C1 segment of cervical spinal cord (tissue), 14 donors: ENCODE measurements at places on chromosomes 4 and X.

DNA sequence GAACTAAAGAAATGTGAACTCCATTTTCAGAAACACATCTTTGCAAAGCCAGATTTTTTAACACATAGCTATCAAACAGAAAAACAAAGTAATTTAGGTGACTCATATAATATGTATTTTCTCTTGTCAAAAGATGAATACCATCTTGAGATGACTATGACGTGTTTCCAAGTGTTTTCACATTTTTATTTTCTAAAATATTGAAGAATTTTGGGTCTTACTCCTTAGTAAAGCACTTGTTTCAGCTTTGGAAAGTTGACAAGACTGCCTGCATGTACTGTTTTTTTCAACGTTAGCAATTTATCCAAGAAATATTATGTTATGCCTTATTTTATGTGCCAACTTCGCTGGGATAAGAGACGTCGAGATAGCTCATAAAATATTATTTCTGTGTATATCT, 733.9 kb upstream of the EPHA5 start:
- no peak for DNase-seq

DNA sequence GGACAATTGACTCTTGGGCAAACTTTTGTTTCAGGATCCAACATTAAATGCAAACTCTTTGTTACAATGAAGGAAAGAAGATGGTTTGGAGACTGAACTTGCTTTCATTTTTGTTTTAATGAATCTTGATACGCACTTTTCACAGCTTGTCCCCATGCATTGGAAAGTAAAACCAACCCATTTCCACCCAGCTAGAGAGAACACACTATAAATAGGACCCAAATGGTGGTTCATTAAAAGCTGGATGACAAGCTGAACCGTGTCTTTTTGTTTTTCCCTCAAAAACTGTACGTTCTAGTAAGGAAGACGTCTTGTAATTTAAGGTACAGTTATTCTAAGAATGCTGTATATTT, 95.3 kb upstream of the EGFL6 start:
- no peak for DNase-seq

DNA sequence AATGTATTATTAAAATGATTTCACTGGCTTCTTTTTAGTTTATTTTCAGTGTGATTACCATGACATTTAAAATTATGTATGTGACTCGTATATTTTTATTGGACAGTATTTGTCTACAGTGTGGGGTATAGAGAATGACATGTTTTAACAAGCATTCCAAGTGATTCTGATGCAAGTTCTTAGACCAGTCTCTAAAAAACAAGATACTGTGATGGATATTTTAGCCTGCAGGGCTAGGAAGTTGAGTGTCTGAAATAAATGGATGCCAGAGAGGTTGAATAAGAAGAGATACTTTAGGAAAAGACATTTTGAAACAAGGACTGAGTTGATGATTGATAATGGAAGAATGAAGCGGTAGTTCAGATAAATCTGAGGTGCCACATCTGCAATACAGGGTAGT, 3.5 kb upstream of the MAD2L1 start:
- DNase-seq: no peak

- no peak for DNase-seq
These were observed 73.2 kb upstream of the BCOR start for GRCh38 chrX:40170830-40171512.

- DNase-seq: no peak
These were observed 412.5 kb downstream of the ADAM29 start for GRCh38 chr4:175330652-175331051.

DNA sequence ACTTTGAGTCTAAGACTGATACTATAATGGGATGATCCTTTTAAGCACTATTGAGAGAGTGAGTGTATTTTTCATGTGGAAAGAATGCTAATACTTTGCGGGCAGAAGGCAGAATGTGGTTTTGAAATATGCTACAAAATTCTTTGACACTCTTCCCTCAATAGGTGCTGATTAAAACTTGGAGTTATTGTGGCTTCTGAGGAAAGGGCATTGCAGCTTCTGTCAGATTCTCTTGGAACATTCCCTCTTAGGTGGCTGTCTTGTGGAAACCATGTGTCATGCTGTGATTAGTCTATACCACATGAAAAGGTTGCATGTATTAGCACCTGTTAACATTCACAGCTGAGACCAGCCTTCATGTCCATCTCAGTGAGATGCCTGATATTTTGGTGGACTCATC, 547.0 kb downstream of the STIM2 start:
- no peak for DNase-seq

DNA sequence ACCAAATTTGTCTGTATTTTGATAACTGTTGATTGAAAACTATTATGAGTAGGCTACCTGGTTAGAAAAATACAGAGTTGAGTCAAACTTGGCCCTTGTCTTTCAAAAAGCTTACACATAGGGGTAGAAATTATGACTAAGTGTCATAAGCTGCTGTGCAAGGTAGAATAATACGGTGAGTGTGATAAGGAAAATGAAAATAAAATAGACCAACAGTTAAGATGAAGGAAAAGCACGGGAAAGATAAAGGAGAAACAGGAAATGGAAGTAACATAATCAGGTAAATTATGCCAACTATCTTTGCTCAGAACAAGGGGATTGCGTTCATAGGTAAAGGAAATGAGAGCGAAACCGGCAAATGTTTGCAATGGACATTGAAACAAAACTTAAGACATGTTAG, 302.5 kb downstream of the PCDH7 start:
- no peak for DNase-seq

GRCh38 chrX:41580423-41581064, 108.2 kb upstream of the GPR34 start:
- no peak for DNase-seq

DNA sequence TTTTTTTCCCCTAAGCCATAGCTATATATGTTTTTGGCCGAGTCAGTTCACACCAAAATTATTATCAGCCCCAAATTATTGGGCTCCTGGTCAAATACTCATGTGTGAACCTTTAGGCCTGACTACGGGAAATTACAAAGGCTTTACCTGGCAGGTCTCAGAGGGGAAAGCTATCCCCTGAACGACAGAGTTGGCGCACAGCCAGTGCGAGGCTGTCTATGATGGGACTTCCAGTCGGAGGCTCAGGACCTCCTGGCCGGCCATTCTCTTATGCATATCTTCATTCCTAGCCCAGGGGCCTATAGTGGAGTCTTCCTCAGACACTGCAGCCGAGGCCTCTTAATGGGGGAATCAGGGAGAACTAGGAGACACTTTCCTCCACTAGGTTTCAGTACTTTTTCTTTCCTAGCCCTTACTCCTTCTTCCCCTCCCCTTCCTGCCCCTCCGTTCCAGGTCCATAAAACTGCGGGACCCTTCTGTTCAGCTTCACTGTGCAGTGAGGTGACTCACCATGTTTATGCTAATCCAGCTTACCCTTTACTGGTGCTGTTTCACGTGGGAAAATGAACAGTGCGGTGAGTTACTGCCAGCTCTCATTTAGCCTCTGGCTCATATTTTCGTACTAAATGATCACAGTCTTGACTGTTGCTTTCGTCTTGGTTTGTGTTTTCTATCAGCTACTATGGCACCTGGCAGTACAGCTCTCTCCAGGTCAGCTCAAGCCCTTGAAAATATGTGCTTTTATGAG, 533.9 kb downstream of the FSTL5 start:
- DNase-seq: no peak

- DNase-seq: no peak
These were observed 1296.1 kb upstream of the PCDH7 start for GRCh38 chr4:29423836-29424721.

DNA sequence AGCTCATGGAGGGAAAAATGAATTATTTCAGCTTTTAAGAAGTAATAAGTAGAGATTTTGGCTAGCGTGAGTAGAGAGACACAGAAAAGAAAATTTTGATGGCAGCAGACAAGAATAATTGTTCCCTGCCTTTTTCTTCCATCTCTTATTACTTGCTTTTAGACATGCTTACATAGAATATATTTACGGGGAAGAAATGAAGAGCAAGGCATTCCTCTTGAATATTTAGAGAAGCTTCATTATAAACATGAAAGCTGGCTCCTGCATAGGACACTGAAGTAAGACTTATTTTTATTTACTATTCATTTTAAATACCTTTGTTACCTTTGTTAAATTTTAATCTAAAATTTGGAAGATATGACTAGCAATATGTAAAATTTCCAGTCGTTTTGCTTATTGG, 32.2 kb downstream of the DCK start:
- DNase-seq: no peak

- no peak for DNase-seq
These were observed 8.2 kb downstream of the SH3KBP1 start for GRCh38 chrX:19879181-19879580.

DNA sequence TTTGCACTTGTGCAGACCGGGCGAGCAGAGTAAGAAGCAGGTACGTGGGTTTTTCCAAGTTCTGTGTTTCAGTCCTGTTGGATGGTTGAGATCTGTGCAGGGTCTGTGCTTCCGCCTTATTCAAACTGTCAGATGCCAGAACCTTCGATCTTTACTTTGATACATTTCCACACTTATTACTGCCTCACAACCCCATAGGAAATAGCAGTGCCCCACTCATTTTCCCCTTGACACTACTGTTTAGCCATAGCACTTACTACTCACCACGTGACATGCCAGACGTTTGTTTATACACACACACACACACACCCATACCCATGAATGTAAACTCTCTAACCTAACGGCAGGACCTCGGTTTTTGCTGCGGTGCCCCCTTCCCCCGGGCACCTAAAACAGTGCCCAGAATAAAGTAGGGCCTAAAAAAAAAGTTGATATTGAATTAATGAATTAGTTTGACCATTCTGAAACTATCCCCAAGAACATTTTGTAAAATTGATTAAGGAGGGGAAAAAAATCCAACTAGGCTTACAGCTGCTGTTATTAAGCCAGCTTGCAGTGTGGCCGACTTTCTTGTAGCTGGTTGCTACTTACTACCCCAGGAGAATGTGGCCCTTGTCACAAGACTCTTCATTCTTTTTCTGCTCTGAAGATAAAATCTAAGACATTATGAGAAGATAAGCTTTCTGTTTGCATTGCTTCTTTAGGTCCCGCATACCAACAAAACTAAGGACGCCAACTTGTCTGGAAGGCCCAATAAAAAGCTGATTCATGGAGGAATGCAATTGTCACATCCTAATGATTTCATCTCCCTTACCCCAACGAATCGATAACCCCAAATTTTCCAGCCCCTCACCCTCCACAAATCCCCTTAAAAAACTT, 704 bp upstream of the SEPSECS start:
- no peak for DNase-seq

DNA sequence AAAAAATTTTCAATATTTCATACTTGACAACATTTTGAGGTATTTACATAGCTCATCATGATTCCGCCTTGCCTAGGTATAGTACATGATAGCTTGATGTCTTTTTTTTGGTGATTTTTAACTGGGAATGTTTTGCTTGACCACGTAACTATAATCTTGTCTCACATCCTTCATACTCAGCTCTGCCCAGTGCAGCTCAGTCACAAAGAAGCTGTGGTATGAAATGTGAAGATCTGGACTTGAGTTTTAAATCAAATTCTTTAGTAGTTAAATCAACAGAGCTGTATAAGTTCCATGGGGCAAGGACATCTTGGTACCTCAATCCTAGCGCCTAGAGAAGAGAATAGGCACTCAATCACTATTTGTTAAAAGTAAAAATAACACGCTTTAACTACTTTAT, 276.3 kb upstream of the DKK2 start:
- no peak for DNase-seq

- no peak for DNase-seq
These were observed 2.0 kb downstream of the PDZD4 start for GRCh38 chrX:153828308-153828707.

DNA sequence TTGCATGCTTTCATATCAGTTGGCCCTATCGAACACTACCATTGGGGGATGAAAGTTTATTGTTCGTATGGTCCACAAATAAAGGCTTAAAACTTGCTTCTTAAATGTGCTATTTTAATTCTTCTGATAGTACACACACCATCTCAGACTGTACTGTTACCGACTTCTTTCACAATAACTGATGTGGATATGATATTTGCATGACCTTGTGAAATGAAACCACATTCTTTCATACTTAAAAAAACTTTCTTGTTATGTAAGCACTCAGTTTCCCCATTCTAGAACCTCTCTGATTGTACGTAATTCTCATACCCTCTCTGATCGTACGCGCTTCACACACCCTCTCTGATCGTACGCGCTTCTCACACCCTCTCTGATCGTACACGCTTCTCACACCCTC, 12.0 kb upstream of the WDR19 start:
- no peak for DNase-seq

DNA sequence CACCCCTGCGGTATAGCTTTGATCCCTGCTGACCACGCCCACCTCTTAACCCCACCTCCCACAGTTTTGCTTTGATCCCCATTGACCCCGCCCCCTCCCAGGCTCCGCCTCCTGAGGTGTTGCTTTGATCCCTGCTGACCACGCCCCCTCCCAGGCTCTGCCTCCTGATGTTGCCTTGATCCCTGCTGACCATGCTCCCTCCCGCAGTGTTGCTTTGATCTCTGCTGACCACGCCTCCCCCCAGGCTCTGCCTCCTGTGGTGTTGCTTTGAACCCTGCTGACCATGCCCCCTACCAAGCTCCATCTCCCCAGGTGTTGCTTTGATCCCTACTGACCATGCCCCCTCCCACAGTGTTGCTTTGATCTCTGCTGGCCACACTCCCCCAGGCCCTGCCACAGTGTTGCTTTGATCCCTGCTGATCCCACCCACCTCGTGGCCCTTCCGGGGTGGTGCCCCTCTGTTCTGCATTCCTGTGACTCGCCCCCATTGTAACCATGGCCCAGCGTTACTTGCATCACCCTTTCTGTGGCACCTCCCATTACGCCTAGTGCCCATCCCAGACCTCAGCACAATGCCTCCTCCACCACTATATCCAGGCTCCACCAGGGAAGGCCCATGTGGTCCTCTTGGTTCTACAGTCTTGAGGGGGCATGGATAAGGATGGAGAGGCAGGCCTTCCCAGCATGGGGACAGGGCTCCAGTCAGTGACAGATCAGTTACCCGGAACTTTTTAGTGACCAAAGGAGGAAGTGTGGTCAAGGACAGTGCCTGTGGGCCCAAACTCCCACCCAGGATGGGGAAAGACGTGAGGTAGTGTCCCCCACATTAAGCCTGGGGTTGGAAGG, 70.8 kb downstream of the ADRA2C start:
- DNase-seq: no peak

- no peak for DNase-seq
These were observed 150.6 kb upstream of the VCX3A start for GRCh38 chrX:6685489-6685888.

- DNase-seq: no peak
These were observed 7.9 kb downstream of the RAB33A start for GRCh38 chrX:130179579-130180215.

DNA sequence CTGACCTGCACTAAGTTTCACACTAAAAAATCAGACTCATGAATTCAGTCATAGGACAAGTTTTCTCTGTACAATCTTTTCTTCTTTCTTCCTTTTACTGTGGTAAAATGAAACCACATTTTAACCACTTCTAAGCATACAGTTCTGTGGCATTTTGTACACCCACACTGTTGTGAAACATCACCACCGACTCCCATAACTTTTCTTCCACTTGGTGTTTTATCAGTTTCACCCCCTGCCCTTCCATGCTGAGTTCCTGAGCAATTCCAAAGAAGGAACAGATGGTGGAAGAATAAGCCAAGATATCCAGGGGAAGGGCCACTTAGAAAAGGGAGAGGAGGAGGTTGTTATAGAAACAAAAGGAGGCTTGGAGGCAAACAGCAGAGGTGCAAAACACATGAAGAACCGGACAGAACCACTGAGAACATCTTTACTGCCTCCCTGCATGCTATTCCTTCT, 22.6 kb downstream of the SLC25A4 start:
- DNase-seq: no peak

- DNase-seq: no peak
These were observed 82.9 kb downstream of the PDLIM5 start for GRCh38 chr4:94534401-94535312.

- no peak for DNase-seq
These were observed 155.4 kb upstream of the FRG1 start for GRCh38 chr4:189785257-189785656.

GRCh38 chr4:26751838-26752237, 108.8 kb upstream of the STIM2 start:
- DNase-seq: no peak
